ENCODE measurements at places on chromosomes 1 and 21. TPM values are rescaled to one million over a fixed set of nuclear protein-coding genes. Genes with fewer than 3 reads are reported as not detected.

Gene OR2L13
- total RNA-seq = not detected

Gene GJA8
- not detected for total RNA-seq

Gene NEGR1
- 22.3 TPM for total RNA-seq

Gene NECTIN4
- total RNA-seq = 0.04 TPM

Gene LEPR
- 15.5 TPM for total RNA-seq

DNA sequence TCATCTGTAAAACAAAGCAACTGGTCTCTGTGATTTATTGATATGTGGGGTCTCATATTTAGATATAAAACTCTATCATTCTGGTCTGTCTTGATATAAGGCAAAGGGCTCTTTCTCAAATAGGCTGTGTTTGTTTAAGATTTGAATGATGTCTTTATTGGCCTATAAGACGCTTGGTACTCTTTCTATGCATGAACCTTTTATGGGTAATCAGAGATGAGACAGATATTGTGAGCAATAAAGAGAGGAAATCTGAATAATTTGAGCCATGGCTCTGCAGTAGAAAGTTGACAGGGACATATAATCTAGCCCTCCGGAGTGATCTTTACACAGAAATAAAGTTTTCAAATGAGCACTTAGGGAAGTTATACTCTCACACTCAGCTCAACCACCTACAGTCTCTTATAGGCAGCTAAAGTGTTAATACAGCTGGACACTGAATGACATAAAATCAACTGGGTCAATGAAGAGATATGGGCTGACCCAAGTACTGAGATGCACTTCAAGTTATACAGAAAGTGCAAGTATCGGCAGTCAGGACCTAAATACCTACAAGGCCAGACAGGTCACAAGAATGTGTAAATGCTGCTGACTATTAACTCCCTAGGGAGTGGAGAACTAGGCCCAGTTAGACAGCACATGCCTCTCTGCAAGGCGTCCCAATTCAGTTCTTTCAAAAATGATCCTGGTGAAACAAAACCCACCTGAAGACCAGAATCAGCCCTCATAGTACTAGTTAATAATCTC is 111.0 kb downstream of the PTPN14 start:
- H3K4me1 ChIP-seq = peaks cover 11% of the 10 kb centered on the region
- no peaks in the 10 kb centered on the region for H3K36me3 ChIP-seq
- no peak for DNase-seq
- no peaks in the 10 kb centered on the region for H3K27me3 ChIP-seq

DNA sequence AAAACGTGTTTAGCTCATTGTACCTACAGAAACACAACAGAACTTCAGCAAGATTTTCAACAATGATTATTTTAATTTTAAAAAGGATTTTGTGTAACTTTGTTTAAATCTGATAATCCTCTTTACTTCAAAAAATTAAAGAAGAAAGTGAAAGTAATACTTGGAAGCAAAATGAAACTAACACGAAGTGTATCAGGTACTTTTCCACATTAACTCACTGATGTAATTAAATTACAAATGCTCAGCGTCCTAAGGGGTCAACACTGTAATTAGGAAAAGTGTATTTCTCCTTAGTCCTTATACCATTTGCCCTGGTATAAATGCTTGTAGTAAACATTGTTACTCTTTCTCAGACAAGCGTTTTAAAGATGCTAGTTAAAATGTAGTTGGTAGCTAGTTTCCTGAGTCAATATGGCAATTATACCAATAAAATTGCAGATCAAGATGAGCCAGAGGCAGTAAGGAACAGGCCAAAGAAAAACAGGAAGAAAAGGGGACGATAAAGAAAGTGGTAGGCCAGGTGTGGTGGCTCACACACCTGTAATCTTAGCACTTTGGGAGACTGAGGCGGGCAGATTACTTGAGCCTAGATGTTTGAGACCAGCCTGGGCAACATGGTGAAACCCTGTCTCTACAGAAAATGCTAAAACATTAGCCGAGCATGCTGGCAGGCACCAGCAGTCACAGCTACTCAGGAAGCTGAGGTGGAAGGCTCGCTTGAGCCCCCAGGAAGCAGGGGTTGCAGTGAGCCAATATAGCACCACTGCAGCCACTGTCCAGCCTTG is 553.0 kb downstream of the SMYD3 start:
- no peak for DNase-seq
- no peaks in the 10 kb centered on the region for H3K36me3 ChIP-seq
- H3K27ac ChIP-seq = no peak overlapping the region

DNA sequence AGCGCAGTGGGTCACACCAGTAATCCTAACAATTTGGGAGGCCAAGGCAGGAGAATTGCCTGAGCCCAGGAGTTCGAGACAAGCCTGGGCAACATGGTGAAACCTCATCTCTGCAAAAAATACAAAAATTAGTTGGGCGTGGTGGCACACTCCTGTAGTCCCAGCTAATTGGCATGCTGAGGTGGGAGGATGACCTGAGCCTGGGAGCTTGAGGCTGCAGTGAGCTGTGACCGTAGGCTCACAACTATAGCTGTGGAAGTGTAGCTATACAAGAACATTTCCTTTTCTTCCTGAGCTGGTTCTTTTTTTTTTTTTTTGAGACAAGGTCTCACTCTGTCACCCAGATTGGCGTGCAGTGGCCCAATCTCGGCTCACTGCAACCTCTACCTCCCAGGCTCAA is 19.1 kb upstream of the ZNF697 start:
- H3K27me3 ChIP-seq = no peaks in the 10 kb centered on the region
- no peak overlapping the region for H3K4me3 ChIP-seq
- no peak overlapping the region for H3K27ac ChIP-seq
- H3K4me1 ChIP-seq = no peaks in the 10 kb centered on the region
- H3K36me3 ChIP-seq = no peaks in the 10 kb centered on the region

- no peaks in the 10 kb centered on the region for H3K27me3 ChIP-seq
- H3K4me3 ChIP-seq = no peak overlapping the region
- H3K27ac ChIP-seq = no peak overlapping the region
- H3K4me1 ChIP-seq = no peaks in the 10 kb centered on the region
These were observed 255.1 kb upstream of the CXADR start for GRCh38 chr21:17257784-17258183.

GRCh38 chr1:121471523-121471922 is 286.7 kb downstream of the SRGAP2C start:
- no peaks in the 10 kb centered on the region for H3K36me3 ChIP-seq
- H3K27ac ChIP-seq = no peak overlapping the region
- DNase-seq = no peak
- no peaks in the 10 kb centered on the region for H3K27me3 ChIP-seq

GRCh38 chr1:246459221-246459620 is 47.9 kb downstream of the SMYD3 start:
- no peaks in the 10 kb centered on the region for H3K4me1 ChIP-seq
- H3K36me3 ChIP-seq = no peaks in the 10 kb centered on the region
- H3K27me3 ChIP-seq = no peaks in the 10 kb centered on the region
- DNase-seq = no peak

DNA sequence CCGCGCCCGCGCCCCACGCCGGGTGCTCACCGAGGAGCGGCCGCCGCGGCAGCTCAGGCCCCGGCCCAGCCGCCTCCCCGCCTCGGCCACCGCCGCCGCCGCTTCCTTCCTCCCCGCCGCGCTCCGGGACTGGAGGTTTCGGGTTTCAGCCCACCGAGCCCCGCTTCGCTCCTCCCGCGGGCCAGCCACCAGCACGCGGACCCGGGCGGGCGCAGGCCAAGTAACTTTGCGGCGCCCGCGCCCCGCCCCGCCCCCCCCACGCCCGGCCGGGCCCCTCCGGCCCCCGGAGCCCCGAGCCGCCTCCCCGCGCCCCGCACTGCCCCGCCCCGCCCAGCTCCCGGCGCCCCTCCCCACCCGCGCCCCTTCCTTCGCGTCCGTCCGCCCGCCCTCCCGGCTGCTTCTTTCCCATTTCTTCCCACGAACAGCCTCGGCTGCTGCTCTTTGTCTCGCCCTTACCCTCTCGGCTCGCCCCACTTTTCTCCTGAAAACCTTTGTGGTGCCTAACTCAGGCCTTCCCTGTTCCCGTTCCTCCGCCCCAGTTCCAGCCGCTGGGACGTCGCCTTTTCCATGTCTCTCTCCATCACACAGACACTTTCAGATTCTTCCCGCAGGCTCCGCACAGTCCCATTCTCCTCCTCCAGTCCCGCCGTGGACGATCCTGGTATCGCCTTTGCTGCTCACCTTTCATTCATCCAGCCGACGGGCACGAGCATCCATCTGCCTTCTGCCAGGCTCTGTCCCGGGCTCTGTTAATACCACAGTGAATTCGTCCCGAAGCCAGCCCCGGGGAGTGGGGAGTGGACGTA is at the start of gene GPR161:
TSS of gene GPR161 (minus strand) at position 222 of the 806 bp plus-strand sequence. CDS start 32,080 bp downstream, outside the sequence.
- peak; percentile 83 for DNase-seq
- H3K36me3 ChIP-seq = no peaks in the 10 kb centered on the region
- H3K4me3 ChIP-seq = peak within 1 kb of the TSS; percentile 83
- peaks cover 6% of the 10 kb centered on the region for H3K27me3 ChIP-seq

- no peaks in the 10 kb centered on the region for H3K36me3 ChIP-seq
- DNase-seq = peak; percentile 47
- no peak overlapping the region for H3K27ac ChIP-seq
- no peaks in the 10 kb centered on the region for H3K27me3 ChIP-seq
- no peak overlapping the region for H3K4me3 ChIP-seq
These were observed 136.2 kb downstream of the NTNG1 start for GRCh38 chr1:107277022-107277421.

DNA sequence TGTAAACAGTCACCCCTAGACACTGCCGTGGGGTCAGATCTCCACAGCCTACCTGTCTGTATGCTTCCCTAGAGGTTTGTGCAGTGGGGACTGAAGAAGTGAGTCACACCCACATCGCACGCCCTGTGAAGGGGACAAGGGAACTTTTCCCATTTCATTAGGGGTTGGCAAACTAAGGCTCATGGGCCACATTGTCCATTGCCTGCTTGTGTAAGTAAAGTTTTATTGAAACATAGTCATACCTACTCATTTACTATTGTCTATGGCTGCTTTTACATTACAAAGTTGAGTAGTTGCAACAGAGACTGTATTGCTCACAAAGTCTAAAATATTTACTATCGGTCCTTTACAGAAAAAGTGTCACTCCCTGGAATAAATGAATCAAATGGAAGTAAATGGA is 2.5 kb upstream of the FGGY start:
- no peak for DNase-seq
- H3K4me3 ChIP-seq = no peak overlapping the region
- no peaks in the 10 kb centered on the region for H3K36me3 ChIP-seq
- peaks cover 21% of the 10 kb centered on the region for H3K4me1 ChIP-seq
- no peak overlapping the region for H3K27ac ChIP-seq

DNA sequence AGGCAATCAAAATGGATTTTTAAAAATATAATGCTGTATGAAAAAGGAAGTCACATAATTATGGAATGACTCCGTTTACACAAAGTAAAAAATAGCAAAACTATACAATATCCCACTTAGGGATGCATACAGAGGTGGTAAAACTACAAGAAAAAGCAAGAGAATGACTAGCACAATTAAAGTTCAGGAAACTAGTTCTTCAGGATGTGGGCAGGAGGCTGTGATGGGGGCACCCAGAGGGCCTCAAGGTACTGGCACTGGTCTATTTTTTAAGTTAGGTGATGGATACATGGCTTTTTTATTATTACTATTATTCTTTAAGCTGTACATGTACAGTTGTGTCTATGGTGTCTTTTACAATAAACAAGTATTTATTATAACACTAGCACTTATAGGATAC is 1.4 kb upstream of the ZC3H12A start:
- H3K4me1 ChIP-seq = peaks cover 55% of the 10 kb centered on the region
- no peak for DNase-seq
- peaks cover 15% of the 10 kb centered on the region for H3K36me3 ChIP-seq
- H3K27me3 ChIP-seq = no peaks in the 10 kb centered on the region
- H3K4me3 ChIP-seq = no peak overlapping the region

- H3K36me3 ChIP-seq = no peaks in the 10 kb centered on the region
- peaks cover 17% of the 10 kb centered on the region for H3K4me1 ChIP-seq
- DNase-seq = peak; percentile 59
- peaks cover 12% of the 10 kb centered on the region for H3K27me3 ChIP-seq
These were observed 14.5 kb downstream of the PDZK1IP1 start for GRCh38 chr1:47175227-47175934.

DNA sequence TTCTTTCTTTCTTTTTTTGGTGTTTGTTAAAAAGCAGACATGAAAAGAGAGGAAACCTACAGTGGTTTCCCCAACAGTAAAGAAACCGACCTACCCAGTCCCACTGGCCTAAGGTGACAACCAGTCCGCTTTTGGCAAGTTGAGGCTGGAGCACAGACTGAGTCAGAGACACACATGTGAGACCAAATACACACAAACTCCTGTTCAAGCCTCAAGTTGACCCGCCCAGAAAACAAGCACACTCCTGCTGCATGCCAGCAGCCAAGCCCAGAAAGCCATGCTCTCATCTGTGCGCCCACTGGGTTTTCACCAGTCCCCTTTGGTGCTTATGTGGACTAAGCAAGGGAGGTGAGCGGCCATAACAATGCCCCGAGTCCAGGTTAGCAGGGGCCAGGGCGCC is 64.6 kb upstream of the GPR153 start:
- H3K36me3 ChIP-seq = peaks cover 4% of the 10 kb centered on the region
- no peak overlapping the region for H3K4me3 ChIP-seq
- DNase-seq = no peak
- H3K27ac ChIP-seq = no peak overlapping the region

- no peaks in the 10 kb centered on the region for H3K27me3 ChIP-seq
- DNase-seq = no peak
- no peak overlapping the region for H3K27ac ChIP-seq
- H3K36me3 ChIP-seq = peaks cover 58% of the 10 kb centered on the region
- no peak overlapping the region for H3K4me3 ChIP-seq
- peaks cover 19% of the 10 kb centered on the region for H3K4me1 ChIP-seq
These were observed 5.9 kb downstream of the ZDHHC18 start for GRCh38 chr1:26832249-26832960.

GRCh38 chr1:187078321-187078720 is 249.6 kb downstream of the PLA2G4A start:
- H3K27ac ChIP-seq = no peak overlapping the region
- H3K27me3 ChIP-seq = no peaks in the 10 kb centered on the region
- H3K4me1 ChIP-seq = no peaks in the 10 kb centered on the region

DNA sequence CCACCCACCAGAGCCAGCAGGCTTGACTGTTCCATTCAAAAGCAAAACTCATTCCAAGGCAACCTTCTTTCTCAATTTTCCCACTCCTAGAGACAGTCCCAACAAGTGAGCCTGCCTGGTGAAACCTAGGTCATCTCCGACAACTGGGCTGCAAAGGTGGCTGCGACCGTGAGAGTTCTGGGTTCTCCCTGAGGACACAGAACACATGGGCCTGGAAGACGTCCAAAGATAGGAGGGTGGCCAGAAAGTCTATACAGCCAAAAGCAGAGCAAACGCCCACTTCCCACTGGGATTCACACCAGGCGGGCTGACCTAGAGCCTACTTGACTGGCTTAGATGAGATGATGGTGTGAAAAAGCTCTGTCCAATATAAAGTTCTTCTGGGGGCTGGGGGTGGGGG is 90.2 kb upstream of the GRIK3 start:
- DNase-seq = no peak
- no peaks in the 10 kb centered on the region for H3K36me3 ChIP-seq
- H3K4me3 ChIP-seq = no peak overlapping the region
- H3K4me1 ChIP-seq = no peaks in the 10 kb centered on the region

GRCh38 chr1:15693371-15693770 is 9.3 kb downstream of the PLEKHM2 start:
- peaks cover 13% of the 10 kb centered on the region for H3K36me3 ChIP-seq
- H3K27ac ChIP-seq = no peak overlapping the region
- no peaks in the 10 kb centered on the region for H3K27me3 ChIP-seq
- H3K4me3 ChIP-seq = no peak overlapping the region
- peaks cover 34% of the 10 kb centered on the region for H3K4me1 ChIP-seq
